ENCODE measurements at places on chromosomes 5 and 9.

DNA sequence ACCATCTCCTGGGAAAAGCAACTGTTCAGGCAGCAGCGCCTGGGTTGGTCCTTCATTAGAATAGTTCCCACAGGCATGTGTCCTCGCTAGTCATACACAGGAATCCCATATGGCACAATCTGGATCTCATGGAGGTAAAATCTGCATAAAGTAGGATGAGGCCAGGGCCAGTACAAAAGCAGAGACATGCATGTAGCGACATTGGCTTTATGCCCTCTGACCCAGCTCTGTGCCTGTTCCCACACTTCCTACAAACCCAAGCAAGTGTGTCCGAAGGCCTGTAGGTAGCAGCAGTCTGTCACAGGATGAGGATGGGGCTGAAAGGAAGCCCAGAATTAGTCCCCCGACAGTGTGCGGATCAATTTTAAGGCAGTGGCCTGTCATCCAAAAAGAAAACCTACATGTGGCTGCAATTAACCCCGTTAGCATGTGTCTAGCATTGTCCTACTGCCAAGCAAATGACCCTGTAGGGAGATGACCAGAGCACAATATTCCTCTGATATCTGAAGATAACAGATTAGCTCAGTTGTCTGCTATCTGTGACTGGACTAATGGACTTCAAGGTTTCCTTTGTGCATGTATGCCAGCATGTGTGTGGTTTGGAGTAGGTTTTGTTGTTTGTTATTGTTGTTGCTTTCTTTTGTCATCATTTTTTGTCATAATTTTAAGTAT is 178.8 kb downstream of the TMEM161B start:
- DNase-seq: no peak

GRCh38 chr5:158701007-158701391 is 398.7 kb downstream of the EBF1 start:
- no peak for DNase-seq

GRCh38 chr9:26264709-26265601 is 586.7 kb upstream of the TUSC1 start:
- no peak for DNase-seq

- no peak for DNase-seq
Measured at GRCh38 chr5:109829331-109829730, 139.6 kb downstream of the MAN2A1 start.

DNA sequence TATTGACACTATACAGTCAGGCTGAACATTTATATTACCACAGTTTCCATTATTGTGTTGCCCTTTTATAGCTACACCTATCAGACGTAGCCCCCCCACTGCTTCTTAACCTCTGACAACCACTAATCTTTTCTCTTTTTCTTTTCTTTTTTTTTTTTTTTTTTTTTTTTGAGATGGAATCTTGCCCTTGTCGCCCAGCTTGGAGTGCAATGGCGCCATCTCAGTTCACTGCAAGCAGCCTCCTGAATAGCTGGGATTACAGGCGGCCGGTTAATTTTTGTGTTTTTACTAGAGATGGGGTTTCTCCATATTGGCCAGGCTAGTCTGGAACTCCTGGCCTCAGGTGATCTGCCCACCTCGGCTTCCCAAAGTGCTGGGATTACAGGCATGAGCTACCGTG is 75.4 kb downstream of the UHRF2 start:
- DNase-seq: no peak

- no peak for DNase-seq
Measured at GRCh38 chr5:58775701-58776262, 192.9 kb downstream of the RAB3C start.

GRCh38 chr5:111603446-111603827 is 91.1 kb upstream of the STARD4 start:
- no peak for DNase-seq

DNA sequence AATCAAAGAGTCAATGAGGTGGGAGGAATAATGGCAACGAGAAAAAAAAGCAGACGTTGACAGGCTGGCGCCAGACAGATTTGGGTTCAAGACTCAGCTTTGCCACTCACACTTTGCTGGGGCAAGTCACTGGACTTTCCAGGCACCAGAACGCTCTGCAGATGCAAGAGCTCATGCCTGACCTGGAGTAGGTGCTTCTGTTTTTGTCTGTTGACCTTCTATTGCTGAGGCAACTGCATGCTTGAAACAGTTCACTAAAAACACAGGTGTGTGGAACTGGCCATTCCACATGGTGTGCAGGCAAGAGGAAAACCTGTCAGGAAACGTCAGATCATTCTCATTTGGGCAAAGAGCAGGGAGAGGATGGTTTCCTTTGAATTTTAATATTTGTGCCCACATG is 161.2 kb upstream of the SMIM23 start:
- DNase-seq: no peak

All from CD4-positive, alpha-beta T cell treated with Interferon gamma for 1 hour (primary cell).